ENCODE measurements at places on chromosomes 3 and 15. TPM values are rescaled to one million over a fixed set of nuclear protein-coding genes. Genes with fewer than 3 reads are reported as not detected.

SAXO2 gene
- total RNA-seq, result 5.1 TPM

PYGO1 gene
- 21.0 TPM for total RNA-seq

ZNF860 gene
- total RNA-seq, result 1.5 TPM

DNA sequence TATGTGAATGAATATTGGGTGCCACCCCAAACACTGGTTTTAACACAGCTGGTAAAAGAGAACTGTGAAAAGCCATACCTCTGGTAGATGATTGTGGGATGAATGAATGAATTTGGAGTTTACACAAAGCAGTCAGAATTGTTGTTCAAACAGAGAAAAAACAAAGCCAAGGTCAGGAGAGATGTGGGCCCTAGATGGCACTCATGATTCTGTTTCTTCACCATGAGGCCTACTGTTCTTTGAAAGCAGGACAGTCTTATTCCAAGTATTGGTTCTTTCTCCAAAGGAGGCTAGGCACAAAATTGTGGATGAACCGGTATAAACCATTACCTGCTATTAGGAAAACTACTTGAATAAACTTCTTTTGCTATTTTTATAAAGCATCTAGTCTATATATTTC is 97.6 kb downstream of the SAMMSON start:
- DNase-seq, result no peak

DNA sequence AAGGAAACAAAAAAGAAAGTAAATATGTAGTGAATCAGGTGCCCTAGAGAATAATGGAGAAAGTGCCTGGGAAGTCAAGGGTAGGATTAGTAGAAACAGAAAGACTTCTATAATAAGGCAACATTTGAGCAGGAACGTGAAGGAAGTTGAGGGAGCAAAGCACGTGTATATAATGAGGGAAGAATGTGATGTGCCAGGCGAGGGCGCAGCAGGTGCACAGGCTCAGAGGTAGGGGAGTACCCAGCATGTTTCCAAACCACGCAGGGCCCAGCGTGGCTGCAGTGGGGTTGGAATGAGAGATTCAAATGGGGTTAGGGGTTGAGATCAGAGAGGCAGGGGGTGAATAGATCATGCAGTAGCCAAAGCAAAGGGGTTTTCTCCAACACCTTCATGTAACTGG is 91.9 kb upstream of the VGLL4 start:
- no peak for DNase-seq

DNA sequence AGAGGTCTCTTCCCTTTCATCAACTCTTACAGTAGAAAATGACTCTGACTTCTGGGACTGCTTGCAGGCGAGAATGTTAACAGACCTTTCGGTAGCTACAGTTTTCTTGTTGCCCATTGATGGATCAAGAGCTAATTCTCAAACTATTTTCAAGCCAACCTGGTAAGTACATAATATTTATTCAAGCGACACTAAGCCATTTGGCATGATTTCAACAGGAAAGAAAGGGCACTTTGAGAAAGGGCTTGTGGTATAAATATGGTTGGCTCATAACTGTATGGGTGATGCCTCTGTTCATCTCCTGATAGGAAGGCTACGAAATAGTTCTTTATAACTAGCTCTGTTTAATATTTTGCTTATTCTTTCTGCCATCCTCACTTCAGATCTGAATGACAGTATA is 196.2 kb upstream of the CNTN4 start:
- no peak for DNase-seq

GRCh38 chr15:75891895-75892294 is 11.8 kb upstream of the FBXO22 start:
- no peak for DNase-seq
